ENCODE measurements at places on chromosomes 2 and 18.
A peak's percentile ranks its signal among the peaks of the same experiment; 100 is the strongest.

- no peak for DNase-seq
Measured at GRCh38 chr2:120678251-120678650, 57.4 kb upstream of the GLI2 start.

- DNase-seq = peak; percentile 33
Measured at GRCh38 chr2:65204461-65205210, 23.0 kb upstream of the ACTR2 start.

- no peak for DNase-seq
Measured at GRCh38 chr2:98027538-98027937, 31.8 kb upstream of the TMEM131 start.

GRCh38 chr2:158734442-158734841, 60.7 kb upstream of the DAPL1 start:
- DNase-seq = no peak

DNA sequence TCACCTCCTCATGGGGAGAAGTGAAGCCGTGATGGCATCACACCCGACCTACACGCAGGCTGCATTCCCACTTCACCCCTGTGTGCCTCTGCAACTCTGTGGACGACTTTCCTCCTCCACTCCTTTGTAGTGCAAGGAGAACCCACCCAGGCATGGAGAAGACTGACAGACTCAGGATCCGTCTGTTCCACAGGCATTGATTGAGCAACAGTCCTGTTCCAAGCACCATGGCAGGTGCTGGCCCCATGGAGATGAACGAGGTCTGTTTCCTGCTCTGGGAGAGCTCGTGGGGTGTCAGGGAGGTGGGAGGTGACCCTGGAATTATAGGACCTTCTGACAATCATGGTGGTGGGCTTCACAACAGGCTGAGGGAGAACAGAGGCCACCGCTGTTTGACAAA, 284.7 kb upstream of the HDAC4 start:
- DNase-seq = no peak

DNA sequence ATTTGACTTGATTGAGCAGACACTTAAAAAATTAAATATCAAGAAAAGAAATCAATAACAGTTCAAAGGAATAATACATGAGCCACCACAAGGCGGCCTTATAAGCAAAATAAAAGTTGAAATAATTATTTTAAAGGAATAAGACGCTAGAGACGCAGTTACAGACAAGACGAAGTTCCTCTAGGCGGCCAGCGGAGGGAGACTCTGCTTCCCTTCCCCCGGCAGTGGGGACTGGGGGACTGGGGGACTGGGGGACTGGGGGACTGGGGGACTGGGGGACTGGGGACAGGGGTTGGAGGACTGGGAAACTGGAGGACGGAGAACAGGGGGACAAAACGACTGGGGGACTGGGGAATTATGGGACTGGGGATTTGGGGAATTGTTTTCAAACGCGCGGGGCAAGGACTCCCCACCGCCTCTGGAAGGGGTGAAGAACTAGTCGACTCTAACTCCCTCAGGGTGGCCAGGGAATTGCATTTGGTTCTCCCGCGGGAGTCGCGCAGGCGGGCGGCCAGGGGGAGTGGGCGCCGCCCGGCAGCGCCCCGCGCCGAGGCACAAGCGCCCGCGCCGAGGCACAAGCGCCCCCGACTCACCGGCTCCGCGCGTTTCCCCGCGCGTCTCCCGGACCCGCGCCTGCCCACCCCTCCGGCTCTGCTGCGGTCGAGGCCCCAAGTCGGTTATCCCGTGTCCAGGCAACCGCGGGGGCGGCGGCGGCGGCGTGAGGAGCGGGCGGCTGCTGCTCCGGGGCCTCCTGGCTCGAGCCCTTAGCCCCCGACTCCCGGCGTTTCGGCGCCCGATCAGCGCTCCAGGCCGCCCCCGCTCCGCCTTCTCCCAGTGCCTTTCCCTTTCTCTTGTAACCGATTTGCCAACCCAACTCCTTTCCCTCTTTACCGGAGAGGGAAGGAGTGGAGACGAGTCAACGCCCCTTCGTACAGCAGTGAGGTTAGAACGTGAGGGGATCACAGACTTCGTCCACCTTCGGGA, at the start of gene CCDC178:
Gene CCDC178 (minus strand): TSS at position 662 of the 984 bp plus-strand sequence. CDS start 28,633 bp downstream, outside the sequence.
- DNase-seq = no peak

- no peak for DNase-seq
Measured at GRCh38 chr2:218806346-218806978, 24.5 kb downstream of the CYP27A1 start.
